ENCODE measurements at places on chromosomes 7 and 10. TPM values are rescaled to one million over a fixed set of nuclear protein-coding genes. Genes with fewer than 3 reads are reported as not detected.

DNA sequence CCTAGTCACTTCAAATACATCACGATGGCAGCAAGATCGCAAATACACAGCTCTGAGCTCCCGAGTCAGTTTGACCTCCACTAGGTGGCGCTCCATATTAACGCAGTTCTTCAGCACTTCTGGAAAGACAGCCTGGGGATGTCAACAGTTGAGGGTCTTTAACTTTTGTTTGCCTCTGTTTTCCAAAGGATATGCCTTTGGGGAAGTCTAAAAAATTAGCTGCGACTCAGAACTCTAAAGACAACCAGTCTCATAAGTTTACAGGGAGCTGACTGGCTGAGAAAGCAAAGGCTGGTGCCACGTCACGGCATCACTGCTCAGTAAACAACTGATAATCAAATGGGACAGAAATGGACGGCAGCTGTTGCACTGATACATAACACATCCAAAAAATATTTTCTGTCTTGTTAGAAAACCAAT is 458.8 kb downstream of the SORCS1 start:
- no peaks in the 10 kb centered on the region for H3K36me3 ChIP-seq
- H3K27ac ChIP-seq = no peak overlapping the region
- DNase-seq = peak; percentile 10
- no peaks in the 10 kb centered on the region for H3K4me1 ChIP-seq
- H3K27me3 ChIP-seq = no peaks in the 10 kb centered on the region

DNA sequence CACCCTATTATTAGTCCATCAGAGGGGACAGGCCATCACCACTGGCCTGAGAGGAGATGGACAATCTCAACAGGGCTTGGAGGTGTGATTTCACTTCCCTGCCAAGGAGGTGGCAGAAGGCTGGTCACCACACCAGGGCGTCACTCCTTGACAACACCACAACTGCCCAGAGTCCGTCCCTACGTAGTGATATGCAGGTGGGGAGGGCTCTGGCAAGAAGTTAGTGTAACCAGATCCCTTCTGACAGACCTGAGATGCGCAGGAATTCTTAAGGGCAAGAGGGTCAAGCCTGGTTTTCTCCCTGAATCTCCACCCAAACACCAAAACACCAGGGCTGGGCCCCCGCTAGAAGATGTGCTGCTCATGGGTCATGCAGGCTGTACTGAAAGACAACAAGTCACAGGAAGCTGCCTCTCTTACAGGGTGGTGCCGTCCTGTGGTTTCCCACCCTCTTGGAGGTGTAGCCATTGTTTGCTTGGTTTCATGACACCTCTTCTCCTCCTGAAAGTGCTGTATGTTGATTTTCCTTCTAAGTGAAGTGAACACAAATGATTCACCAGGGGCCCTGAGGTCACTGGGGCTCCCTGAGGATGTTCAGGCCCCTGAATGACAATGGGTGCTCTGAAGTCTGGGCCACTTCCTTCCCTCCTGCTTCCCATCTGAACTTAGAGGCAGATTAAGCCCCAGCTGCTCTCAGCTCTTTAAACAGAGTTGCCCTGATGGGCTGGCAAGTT is 27.1 kb downstream of the ATXN7L1 start:
- no peaks in the 10 kb centered on the region for H3K27me3 ChIP-seq
- no peak for DNase-seq
- peaks cover 4% of the 10 kb centered on the region for H3K4me1 ChIP-seq
- no peak overlapping the region for H3K27ac ChIP-seq

DNA sequence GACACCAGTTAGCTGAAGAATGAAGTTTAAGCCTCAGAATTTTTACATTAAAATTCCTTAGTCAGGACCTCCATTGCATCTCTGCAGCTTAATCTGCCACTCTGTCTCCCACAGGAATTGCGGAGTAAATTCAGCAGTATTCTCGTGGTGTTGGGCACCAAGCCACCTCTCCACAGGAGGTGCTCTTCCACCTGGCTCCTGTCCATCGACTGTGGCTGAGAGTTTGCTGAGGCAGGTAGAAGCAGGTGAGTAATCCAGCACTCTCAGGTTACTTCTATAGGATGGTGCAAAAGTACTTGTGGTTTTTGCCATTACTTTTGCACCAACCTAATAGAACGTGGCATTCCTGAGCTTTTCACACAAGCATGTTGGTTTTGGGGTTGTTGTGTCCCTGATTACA is 134.1 kb downstream of the GFRA1 start:
- H3K4me3 ChIP-seq = no peak overlapping the region
- peaks cover 4% of the 10 kb centered on the region for H3K27me3 ChIP-seq
- H3K4me1 ChIP-seq = no peaks in the 10 kb centered on the region
- no peaks in the 10 kb centered on the region for H3K36me3 ChIP-seq
- DNase-seq = no peak

- DNase-seq = no peak
- no peaks in the 10 kb centered on the region for H3K4me1 ChIP-seq
- no peak overlapping the region for H3K27ac ChIP-seq
Measured at GRCh38 chr10:6068006-6068405, 5.8 kb upstream of the IL2RA start.

DNA sequence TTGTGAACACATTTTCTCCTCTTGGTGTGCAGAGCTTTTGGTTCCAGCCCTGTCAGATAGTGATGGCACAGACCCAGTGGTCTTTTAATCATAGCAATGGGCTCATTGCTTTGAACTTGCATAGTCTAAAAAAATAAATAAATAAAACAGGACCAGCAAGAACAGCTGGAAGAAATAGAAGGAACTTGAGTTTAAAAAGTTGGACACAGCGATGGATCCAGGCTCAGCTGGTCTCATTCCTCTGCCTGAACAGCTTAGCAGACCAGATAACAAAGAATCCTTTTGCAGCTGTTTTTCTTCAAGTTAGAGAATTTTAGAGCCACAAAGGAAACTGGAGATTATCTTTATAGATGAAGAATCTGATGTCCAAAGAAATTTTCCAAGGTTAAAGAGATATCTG is 1005.6 kb downstream of the LRMDA start:
- DNase-seq = no peak
- H3K36me3 ChIP-seq = no peaks in the 10 kb centered on the region
- no peak overlapping the region for H3K4me3 ChIP-seq
- H3K4me1 ChIP-seq = peaks cover 9% of the 10 kb centered on the region
- no peaks in the 10 kb centered on the region for H3K27me3 ChIP-seq

- H3K4me3 ChIP-seq = no peak overlapping the region
- H3K27ac ChIP-seq = no peak overlapping the region
- no peaks in the 10 kb centered on the region for H3K36me3 ChIP-seq
Measured at GRCh38 chr7:14754631-14755030, 147.9 kb downstream of the DGKB start.

DNA sequence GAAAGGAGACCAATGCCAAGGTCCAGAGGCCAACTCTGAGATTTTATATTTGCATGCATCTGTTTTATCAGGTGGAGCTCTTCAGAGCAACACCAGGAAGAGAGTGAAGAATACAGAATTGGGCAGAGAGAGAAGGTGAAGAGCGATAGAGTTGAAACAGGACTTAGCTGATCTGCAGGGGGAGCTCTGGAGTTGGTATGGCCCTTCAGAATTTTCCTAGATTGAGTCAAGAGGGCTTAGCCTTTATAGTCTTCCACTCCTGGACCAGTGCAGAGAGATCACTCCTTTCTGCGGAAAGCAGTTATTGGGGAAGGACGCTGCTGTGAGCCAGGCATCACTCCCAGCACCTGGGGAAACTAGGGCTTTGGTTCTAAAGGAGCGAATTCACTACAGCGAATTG is 105.0 kb upstream of the DGKB start:
- H3K27ac ChIP-seq = no peak overlapping the region
- H3K27me3 ChIP-seq = no peaks in the 10 kb centered on the region
- H3K4me3 ChIP-seq = no peak overlapping the region
- no peaks in the 10 kb centered on the region for H3K36me3 ChIP-seq
- H3K4me1 ChIP-seq = no peaks in the 10 kb centered on the region
- no peak for DNase-seq

DNA sequence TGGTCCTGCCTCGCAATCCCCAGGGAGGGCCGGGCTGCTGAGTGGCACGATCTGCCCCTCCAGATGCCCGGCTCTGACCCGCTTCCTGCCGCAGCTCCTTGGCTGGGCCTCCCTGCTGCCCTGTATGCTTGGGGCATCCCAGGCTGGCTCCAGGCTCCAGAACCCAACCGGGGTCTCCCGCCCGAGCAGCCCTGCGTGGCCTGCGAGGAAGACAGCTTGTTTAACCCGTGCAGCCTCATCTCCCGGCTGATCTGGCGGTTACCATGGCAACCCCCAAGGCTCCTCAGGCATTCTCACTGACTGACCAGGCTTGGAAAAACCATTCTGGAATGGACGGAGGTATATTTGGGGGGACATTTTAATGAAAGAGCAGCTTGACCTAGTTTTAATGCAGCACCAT is 232.4 kb upstream of the MYO3A start:
- no peak for DNase-seq
- H3K4me3 ChIP-seq = no peak overlapping the region
- H3K4me1 ChIP-seq = no peaks in the 10 kb centered on the region
- no peaks in the 10 kb centered on the region for H3K27me3 ChIP-seq

- H3K4me1 ChIP-seq = peaks cover 29% of the 10 kb centered on the region
- no peak for DNase-seq
- no peaks in the 10 kb centered on the region for H3K36me3 ChIP-seq
- H3K4me3 ChIP-seq = no peak overlapping the region
- H3K27me3 ChIP-seq = no peaks in the 10 kb centered on the region
Measured at GRCh38 chr10:62234077-62234605, 34.5 kb downstream of the RTKN2 start.

DNA sequence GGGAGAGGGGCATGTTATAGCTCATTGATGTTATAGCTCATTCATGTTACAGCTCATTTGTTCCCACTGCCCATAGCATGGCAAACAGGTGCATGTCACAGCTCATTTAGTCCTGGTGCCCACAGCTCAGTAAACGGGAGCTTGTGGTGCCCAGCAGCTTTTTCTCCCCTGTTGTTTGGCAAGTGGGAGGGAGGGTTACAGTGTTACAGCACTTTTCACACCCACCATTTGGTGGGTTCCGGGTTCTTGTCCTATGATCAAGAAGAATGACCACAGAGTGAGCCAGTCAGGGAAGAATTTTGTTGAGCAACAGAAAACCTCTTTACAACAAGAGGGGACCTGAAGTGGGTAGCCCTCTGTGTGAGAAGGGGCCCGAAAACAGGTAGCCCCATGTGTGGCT is 162.8 kb upstream of the CSTF2T start:
- no peaks in the 10 kb centered on the region for H3K36me3 ChIP-seq
- DNase-seq = no peak
- H3K27ac ChIP-seq = no peak overlapping the region
- no peaks in the 10 kb centered on the region for H3K27me3 ChIP-seq
- H3K4me3 ChIP-seq = no peak overlapping the region

GRCh38 chr10:20877986-20878983 is 18.8 kb downstream of the NEBL start:
- no peak overlapping the region for H3K4me3 ChIP-seq
- H3K27ac ChIP-seq = no peak overlapping the region
- no peaks in the 10 kb centered on the region for H3K36me3 ChIP-seq
- no peaks in the 10 kb centered on the region for H3K4me1 ChIP-seq
- DNase-seq = peak; percentile 24

DNA sequence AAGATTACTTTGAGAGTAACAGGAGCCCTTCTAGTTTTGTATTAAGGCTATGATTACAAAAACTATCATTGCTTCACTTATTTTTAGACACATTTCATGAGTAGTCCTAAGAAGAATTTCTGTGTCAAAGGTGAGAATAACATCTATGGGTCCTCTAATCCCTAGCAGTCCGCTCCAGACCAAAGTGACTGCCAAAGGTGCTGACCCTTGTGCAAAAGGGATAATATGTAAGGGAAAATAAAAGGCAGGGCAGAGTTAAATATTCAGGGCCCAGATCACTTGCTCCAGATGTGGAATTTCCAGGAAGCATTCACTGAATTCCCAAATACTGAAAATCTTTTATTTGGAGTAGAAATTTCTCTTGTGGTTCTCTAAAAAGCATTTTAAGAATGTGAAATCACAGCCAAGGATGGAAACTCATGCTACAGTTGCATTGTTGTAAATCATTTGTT is 29.3 kb downstream of the RHOBTB1 start:
- peak overlapping the region; percentile 67 for H3K27ac ChIP-seq
- peaks cover 26% of the 10 kb centered on the region for H3K4me1 ChIP-seq
- H3K4me3 ChIP-seq = no peak overlapping the region
- peaks cover 13% of the 10 kb centered on the region for H3K36me3 ChIP-seq
- H3K27me3 ChIP-seq = no peaks in the 10 kb centered on the region

DNA sequence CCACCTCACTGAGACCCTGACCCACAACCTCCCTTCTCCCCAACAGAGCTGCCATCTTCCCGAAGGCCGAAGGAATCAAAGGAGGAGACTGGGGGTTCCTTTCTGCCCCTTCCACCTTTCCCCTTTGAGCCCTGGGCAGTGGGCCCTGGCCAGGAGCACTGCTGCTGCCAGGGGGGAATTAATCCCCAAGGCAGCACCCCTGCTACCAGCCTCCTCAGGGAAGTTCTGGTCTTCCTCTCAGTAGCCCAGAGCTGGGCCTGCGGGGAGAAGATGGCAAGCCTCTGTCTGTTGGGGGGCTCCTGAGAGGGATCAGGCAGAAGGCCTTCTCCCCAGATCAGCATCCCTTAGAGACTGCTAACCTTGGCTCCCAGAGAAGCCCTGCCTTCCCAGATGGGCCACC is 25.5 kb downstream of the DPCD start:
- peaks cover 6% of the 10 kb centered on the region for H3K4me1 ChIP-seq
- DNase-seq = no peak
- H3K36me3 ChIP-seq = peaks cover 2% of the 10 kb centered on the region
- no peak overlapping the region for H3K4me3 ChIP-seq
- no peaks in the 10 kb centered on the region for H3K27me3 ChIP-seq

DNA sequence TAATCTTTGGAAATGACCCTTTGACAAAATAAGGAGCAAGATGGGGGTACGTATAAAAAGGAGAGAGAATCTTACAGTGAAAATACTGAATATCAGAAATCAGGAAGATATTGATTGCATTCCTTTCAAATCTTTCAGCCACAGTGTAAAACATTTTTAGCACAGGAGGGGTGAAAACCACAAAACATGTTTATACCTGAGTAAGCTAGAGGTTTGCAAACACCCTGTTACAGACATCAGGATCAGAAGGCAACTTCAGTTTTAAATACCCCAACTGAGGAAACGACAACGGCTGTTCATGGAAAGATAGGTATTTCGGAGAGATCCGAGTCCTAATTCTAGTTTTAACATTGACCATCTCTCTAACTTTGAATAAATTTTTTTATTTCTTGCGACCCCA is 69.1 kb upstream of the ITGB1 start:
- no peaks in the 10 kb centered on the region for H3K27me3 ChIP-seq
- no peaks in the 10 kb centered on the region for H3K36me3 ChIP-seq
- no peak overlapping the region for H3K4me3 ChIP-seq
- DNase-seq = no peak
- peaks cover under 1% of the 10 kb centered on the region for H3K4me1 ChIP-seq
- no peak overlapping the region for H3K27ac ChIP-seq

- H3K4me3 ChIP-seq = no peak overlapping the region
- H3K27me3 ChIP-seq = no peaks in the 10 kb centered on the region
- H3K36me3 ChIP-seq = no peaks in the 10 kb centered on the region
- no peak overlapping the region for H3K27ac ChIP-seq
- DNase-seq = no peak
Measured at GRCh38 chr10:24650669-24651391, 72.9 kb downstream of the ARHGAP21 start.

Gene OR2F2
- not detected for total RNA-seq

Gene TLL2
- 7.6 TPM for total RNA-seq

Gene NXPH1
- total RNA-seq = not detected

Gene OR2A42
- total RNA-seq = not detected

Gene PTPN12
- total RNA-seq = 95.2 TPM

Gene C10orf67
- 0.46 TPM for total RNA-seq

Gene SPACDR
- 2.6 TPM for total RNA-seq

Gene ANKRD2
- total RNA-seq = 0.36 TPM
